ENCODE measurements at places on chromosomes 5 and 9. TPM values are rescaled to one million over a fixed set of nuclear protein-coding genes. Genes with fewer than 3 reads are reported as not detected.

Gene PLAC8L1
- not detected for total RNA-seq

Gene DOK3
- 3.8 TPM for total RNA-seq

Gene PNPLA7
- 4.4 TPM for total RNA-seq

Gene GLDC
- total RNA-seq, result 1.3 TPM

Measured in skin of body (tissue), 3 donors.